ENCODE measurements at places on chromosomes 5 and 9.

GRCh38 chr5:59684388-59685190 is 208.9 kb downstream of the PDE4D start:
- no peak for DNase-seq

GRCh38 chr9:25117791-25118190 is 560.5 kb downstream of the TUSC1 start:
- DNase-seq = no peak

DNA sequence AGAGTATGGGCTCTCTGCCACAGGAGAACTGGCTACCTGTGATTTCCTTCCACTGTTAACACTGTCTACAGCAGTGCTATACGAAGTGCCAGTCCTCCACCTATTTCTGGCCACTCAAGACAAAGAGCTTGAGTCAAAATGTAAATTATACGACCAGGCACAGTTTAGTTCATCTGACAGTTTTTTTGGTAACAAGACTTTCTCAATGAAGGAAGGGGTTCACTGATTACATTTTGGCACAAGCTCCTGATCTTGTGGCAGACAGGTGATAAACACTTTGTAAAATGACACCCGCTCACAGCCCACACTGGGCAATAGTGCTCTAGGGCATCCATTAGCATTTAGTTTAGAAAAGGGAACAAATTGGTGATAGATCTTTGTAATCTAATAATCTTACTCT is 8.6 kb downstream of the RBM22 start:
- no peak for DNase-seq

GRCh38 chr5:43041110-43041668 is 1.1 kb upstream of the ANXA2R start:
- no peak for DNase-seq

- DNase-seq = no peak
These were observed 215.1 kb upstream of the ZNF608 start for GRCh38 chr5:124961521-124961920.

GRCh38 chr9:107669422-107669821 is 179.9 kb upstream of the KLF4 start:
- DNase-seq = no peak

GRCh38 chr5:174612686-174613085 is 111.7 kb upstream of the MSX2 start:
- DNase-seq = no peak

GRCh38 chr9:136175616-136176197 is 29.2 kb downstream of the LHX3 start:
- DNase-seq = no peak

DNA sequence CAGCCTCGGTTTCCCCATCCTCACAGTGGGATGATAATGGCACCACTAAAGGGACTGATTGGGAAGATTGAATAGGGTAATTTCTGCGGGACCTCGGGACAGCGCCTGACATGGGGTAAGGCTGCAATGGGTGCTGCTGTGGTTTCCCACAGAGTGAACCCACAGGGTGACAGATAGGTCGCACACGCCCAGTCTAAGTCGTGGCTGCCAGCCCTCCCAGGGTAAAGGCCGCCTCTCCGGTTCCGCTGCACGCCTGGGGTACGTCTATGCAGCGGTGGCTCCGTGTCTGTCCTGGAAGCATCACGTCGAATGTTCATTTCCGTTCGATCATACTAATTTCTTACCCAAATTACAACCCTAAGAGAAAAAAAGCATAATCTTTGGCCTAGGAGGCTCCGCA is 631 bp downstream of the CFAP77 start:
- DNase-seq = no peak

DNA sequence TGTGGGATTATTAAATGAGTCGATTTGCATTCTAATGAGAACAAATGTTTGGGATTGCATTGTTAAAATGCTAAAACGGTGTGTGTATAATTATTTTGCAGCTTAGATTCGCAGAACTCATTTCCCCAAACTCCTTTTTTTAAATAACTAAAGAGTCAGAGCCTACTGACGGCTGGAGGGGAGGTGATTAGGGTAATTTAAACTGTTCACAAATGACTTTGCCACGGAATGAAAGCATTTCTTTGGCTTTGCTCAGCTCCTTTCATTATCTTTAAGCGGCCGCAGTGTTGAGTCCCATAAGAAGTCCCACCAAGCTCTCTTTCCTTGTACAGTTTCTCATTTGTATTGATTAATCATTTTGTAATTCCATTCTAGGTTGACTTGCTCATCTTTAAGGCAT is 1632.8 kb downstream of the MAT2B start:
- DNase-seq = no peak

DNA sequence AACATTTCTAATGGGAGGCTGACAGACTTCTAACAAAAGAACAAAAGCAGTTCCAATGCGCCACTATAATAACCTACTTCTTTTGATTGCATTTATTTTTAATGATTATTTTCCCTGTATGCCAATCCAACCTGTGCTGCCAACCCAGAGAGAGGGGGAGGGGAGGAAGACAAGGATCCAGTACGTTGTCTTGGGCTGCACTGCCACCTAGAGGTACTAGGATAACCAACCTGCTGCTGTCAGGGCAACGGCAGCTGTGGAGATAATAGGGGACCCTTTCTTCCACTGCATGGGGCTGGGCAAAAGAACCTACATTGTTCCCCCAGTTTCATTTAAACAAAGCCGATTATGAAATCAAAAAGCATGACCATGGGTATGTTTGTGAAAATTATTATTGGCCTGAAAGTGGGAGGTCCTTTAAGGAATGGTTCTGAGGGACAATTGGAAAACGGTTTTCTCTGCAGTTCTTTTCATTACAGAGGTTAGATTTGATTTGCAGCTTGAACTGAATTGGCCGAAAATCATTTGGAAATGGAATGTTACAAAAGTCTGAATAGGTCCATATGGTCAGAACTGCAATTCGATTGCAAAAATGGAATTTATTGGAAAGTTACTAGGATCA is 101.3 kb downstream of the RASEF start:
- peak; percentile 70 for DNase-seq

DNA sequence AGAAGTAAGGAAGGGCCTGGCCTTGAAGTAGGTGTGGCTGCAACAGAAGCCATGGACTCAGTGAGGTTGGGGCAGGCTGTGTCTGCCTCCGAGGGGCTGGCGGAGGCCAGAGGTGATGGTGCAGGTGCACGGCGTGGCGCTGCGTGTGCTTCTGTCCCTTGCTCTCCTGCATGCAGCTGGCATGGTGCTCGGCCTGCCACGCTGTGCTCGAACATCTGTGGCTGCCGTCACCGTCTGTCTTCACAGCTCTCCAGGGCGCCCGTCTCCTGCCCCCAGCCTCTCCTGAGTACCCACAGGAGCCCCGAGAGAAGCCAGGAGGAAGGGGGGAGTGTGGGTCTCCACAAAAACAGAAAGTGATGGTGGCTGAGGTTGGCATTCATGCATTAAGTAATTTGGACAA is 193.7 kb downstream of the CACNA1B start:
- no peak for DNase-seq

DNA sequence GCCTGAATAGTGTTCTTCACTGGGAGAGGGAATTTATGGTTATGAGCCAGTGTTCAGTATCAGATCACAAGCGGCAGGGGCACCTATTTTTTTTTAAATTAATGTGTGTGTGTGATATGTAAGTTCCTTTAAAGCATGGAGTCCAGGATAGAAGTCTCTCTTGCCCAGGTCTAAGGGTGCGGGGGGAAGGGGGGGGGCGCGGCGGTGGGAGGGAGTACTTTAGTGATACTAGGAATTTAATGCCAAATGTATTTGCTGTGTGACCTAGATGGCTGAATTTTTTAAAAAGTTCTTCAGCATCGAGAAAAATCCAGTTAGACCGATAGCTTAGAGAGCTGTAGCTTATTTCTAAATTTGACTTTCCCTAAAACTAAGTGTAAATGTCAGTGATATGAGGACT is 1.5 kb upstream of the FCHO2 start:
- no peak for DNase-seq

DNA sequence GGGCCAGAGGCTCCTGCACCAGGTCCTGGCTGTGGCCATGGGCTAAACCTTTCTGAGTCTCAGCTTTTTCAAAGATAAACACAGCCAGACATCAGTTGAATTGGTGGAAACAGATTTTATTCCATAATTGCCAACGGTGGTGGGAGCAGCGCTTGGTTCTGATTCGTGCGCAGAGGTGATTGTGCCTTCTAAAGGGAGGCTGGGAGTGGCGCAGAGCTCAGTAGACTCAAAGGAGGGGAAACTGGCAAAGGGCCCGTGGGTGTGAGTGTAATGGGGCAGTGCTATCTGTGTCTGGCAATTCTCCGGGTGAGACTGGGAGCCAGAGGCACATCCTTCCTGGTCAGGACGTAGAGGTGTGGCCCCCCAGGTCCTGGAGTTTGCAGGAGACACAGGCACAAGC is 169.4 kb upstream of the PPP1R26 start:
- no peak for DNase-seq

DNA sequence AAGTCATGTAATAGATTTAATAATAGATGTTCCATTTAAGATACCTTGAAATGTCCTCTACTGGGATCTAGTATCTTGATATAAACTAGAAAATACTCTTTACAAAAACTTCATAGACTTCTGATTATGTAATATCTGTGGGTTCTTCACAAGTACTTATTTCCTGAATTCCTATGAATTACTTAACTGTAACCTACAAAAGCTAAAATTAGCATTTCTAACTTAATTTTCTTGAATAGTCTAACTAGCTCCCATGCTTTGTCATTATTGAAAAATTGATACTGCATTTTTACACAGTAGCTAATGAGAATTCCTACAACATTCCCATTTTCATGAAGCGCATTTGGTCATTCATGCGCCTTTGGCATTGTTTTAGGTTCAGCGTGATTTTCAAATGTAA is 1828.2 kb downstream of the MAT2B start:
- DNase-seq = no peak

- DNase-seq = no peak
These were observed 95.0 kb upstream of the RUFY1 start for GRCh38 chr5:179455320-179455719.

DNA sequence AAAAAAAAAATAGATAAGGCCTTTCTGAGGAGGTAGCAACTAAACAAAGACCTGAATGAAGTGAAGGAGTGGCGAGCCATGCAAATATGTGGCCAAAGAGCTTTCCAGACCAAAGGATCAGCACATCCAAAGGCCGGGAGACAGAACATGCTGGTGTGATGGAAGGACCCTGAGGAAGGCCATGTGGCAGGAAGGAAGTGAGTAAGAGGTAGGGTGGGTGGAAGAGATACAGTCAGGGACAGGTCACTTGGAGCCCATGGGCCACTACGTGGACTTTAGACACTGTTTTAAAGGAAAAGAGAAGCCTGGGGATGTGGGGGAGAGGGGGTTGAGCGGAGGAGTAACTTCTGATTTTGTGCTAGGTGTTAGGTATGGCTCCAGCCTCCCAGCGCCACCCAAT is 31.3 kb downstream of the SPRY4 start:
- no peak for DNase-seq

DNA sequence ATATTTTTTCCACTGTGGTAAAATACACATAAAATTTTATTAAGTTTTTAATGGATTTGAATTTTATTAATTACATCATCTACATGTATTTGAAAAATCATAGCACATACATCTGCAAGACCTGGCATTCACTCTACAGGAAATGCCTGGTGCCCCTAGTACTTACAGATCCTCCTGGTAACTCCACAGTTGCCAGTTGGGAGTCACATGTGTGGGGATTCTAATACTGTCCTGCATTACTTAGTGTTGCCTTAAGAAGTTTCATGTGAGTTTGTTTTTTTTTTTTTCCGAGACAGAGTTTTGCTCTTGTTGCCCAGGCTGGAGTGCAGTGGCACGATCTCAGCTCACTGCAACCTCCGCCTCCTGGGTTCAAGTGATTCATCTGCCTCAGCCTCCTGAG is 18.1 kb downstream of the KDM3B start:
- no peak for DNase-seq
